ENCODE measurements at places on chromosomes 12 and 14.
A peak's percentile ranks its signal among the peaks of the same experiment; 100 is the strongest.

GRCh38 chr12:26065451-26065850 is 59.4 kb downstream of the BHLHE41 start:
- DNase-seq, result no peak

DNA sequence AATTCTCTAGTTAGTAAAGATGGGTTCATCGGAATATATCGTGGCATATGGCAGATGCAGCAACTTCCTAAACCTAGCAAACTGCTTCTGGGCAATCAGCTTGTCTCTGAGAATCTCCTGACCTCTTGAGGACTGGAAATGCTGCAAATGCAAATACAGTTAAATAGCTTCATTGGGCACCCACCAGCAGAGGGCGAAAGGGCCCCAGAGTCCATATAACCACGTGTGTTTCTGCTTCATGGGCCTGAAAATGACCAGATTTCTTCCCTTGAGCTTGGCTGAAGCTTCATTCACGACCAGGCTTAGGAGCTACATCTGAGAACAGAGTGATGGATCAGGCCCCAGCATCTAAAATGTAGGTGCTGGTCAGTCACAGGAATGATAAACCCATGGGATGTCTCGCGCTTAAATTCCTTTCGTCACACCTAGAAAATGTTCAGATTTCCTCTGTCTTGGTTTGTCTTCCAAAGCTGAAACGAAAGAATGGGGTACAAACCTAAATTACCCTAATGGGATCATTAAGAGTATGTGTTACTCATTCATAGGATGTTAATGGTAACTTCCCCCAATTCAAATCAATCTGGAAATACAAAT is 1482.5 kb upstream of the TMEM132C start:
- DNase-seq, result no peak

DNA sequence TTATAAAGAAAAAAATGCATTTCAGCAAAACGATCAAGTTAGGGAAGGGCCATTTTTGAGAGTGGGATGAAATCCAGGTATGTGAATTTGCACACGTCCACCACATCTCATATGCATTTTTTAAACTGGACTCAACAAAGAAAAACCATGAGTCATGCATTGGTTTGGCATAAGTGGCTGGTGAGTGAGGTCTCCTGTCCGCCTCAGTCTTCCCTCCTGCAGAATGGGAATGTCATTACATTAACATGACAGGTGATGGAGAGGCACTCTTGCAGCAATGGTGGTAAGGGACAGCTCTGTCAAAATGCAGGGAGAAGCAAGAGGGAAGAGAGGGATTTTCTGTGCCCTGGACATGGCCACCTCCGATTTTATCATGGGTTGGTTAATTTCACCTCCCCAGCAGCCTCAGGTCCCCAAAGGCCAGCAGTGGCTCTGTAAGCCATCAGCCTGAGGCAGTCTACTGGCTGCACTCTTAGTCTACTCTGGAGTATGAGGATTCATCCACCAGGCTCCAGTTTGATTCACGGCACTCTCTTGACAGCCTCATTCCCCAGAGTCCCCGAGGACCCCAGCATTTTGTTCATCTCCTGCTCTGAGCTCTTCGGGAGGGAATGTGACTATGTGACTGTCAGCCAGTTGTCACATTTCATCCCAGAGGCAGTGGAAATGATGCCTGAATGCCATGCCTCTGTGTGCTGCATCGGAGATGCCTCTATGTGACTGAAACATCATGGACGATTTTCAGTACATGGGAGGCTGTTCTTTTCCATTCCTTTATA is 17.1 kb upstream of the PWP1 start:
- DNase-seq, result no peak

DNA sequence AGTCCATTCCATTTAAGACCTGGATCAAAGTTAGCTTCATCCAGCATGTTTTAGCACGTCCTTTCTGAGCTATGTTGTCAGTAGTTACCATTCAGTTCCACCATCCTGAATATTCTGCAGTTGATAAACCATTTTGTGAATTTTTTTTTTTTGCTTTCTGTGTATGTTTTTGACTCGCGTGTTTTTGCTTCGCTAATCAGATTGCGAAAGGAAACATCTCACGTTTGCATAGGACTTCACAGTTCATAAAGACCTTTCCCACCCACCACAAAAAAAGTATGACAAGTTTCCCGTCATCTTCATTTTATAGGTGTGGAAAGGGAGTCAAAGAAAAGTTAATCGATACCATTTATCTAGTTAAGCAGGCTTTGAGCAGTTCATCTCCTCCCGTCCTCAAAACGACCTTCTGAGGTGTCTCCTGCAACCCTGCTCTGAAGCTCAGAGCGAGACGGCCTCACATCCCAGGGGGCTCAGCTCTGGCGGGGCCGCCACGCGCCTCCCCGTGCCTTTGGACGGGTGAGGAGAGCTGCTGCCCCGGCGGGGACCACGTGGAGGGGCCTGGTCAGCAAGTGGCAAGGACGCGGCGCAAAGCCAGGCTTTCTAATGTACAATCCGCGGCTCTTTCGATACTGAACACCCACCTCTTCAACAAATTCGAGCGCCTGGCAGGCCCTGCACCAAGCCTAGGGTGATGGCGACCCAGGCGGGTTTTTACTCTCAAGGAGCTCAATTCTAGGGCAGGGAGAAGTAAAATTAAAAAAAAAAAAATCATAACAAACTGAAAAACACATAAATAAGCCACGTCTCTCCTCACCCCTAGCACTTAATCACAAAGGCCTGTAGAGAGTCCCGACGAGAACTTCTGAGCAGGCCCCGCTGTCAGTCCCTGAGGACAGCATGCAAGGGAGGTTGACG is 988 bp upstream of the TMEM263 start:
- peak; percentile 14 for DNase-seq

DNA sequence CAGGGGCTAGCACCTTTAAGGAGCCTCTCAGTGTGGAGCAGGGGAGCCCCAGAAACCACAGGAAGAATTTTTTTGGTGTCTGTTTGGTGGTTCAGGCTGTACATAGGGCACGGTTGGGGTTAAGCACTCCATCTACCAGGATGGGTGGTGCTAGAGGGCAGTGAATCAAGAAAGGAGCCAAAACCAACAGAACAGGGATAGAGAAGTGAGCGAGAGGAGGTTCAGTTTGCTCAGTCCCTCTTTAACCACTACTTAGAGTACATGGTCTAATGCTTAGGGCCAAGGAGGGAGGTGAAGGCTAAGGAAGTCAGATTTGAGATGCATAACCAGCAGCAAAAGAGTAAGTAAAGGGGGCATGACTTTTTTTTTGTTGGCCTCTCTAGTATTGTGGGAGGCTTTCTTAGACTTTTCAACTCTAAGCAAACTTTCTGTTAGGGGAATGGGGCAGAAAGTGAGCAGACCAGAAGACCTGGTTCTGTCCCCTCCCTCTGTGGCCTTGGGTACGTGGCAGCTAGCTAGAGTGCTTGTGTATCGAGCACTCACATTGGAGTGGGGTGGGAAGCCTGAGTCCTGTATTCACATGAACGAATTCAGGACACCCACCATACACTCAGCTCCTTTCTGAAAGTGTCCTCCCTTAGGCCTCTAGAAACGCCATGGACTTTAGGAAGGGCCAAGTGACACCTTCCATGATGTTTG is 6.6 kb upstream of the NPFF start:
- DNase-seq, result no peak

All from CD4-positive, alpha-beta T cell treated with Interferon alpha-2 for 1 hour (primary cell).